ENCODE measurements at places on chromosomes 5 and 9. TPM values are rescaled to one million over a fixed set of nuclear protein-coding genes. Genes with fewer than 3 reads are reported as not detected.

ADAMTS13 gene
- total RNA-seq: 1.4 TPM

CATSPER3 gene
- total RNA-seq: 0.71 TPM

SPATA6L gene
- total RNA-seq: 1.5 TPM

CRHBP gene
- total RNA-seq: 0.51 TPM

SEC24A gene
- 28.6 TPM for total RNA-seq

SOX30 gene
- total RNA-seq: not detected

CCDC192 gene
- total RNA-seq: not detected

TAS2R1 gene
- not detected for total RNA-seq

ROR2 gene
- not detected for total RNA-seq

CHSY3 gene
- total RNA-seq: 6.8 TPM

VDAC1 gene
- 253 TPM for total RNA-seq

FCN1 gene
- not detected for total RNA-seq

ARAP3 gene
- total RNA-seq: 136 TPM

LOX gene
- total RNA-seq: 79.1 TPM

Measured in endothelial cell of umbilical vein (primary cell).